ENCODE measurements at places on chromosomes 16 and 17.
A peak's percentile ranks its signal among the peaks of the same experiment; 100 is the strongest.

DNA sequence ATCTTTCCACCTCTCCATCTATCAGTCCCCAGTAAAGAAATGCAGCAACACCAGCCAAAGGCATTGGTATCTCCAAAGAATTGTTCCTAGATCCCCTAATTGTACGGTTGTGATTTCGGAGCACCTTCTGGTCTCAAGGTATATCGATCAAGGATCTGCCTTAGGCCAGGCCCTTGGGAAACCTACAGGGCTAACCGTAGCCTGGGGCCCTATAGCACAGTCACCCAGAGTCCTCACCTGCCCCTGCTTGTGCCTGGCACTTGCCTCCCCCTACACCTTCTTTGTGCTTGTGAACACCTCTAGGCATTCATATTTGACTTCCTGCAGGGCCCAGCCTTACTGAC lies 16.8 kb upstream of the AURKB start:
- no peak for DNase-seq

- no peak for DNase-seq
Observed at GRCh38 chr17:39611401-39612112, 3.8 kb upstream of the NEUROD2 start.

- DNase-seq, result no peak
Observed at GRCh38 chr16:1158456-1159324, 5.8 kb downstream of the CACNA1H start.

- DNase-seq, result peak; percentile 32
Observed at GRCh38 chr17:79781736-79782575, 4.0 kb downstream of the CBX2 start.

DNA sequence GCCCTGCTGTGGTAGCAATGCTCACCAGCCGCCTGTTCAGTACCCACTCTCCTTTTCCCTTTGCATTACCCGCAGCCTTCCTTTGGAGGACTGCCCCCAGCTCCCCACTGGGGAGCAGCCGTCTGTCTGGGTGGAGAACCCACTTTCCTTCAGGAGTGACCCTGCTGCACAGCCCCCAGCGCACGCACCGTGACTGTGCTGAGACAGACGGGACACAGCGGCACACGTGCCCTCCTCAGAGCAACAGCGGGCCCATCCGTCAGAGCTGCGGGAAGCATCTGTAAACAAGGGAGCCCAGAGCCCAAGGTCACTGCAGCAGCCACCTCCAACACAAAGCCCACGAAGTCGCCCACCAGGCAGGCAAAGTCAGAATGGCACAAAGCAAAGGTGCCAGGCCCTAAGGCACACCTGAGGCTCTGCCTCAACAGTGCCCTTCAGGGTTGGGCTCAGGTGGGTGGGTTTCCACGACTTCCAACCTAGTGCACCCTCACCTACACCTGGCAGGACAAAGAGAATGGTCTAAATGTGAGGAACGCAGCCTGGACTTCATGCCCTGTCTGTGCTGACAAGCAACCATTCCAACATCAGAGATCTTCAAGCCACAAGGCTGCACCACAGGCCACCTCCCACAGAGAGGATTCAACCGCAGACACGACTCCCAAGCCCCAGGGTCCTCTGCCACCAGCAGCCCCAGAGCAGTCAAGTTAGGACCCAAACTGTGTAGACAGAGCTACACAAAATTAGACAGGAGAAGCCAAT lies 9.9 kb downstream of the AXIN1 start:
- no peak for DNase-seq

DNA sequence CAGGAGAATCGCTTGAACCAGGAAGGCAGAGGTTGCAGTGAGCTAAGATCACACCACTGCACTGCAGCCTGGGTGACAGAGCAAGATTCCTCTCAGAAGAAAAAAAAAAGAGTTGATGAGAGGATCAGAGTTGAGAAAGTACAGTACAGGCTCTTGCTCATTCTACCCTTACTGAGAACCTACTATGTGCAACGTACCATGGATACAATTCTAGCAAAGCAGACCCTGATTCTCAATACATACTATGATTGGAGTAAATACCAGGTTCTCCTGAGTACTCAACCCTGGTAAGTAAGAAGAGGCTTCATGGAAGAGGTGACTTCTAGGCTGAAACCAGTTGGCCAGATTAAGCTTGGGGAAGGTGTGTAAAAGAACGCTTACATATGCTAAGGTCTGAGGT lies 1.2 kb downstream of the RFFL start:
- DNase-seq, result no peak

- DNase-seq, result no peak
Observed at GRCh38 chr17:60639019-60639330, 38.7 kb upstream of the BCAS3 start.

GRCh38 chr17:38572669-38573365 lies 32.9 kb downstream of the SRCIN1 start:
- DNase-seq, result no peak

- no peak for DNase-seq
Observed at GRCh38 chr17:43536236-43536992, 9.7 kb downstream of the ETV4 start.

GRCh38 chr17:48605409-48605919 lies 678 bp upstream of the HOXB6 start:
- DNase-seq, result no peak

DNA sequence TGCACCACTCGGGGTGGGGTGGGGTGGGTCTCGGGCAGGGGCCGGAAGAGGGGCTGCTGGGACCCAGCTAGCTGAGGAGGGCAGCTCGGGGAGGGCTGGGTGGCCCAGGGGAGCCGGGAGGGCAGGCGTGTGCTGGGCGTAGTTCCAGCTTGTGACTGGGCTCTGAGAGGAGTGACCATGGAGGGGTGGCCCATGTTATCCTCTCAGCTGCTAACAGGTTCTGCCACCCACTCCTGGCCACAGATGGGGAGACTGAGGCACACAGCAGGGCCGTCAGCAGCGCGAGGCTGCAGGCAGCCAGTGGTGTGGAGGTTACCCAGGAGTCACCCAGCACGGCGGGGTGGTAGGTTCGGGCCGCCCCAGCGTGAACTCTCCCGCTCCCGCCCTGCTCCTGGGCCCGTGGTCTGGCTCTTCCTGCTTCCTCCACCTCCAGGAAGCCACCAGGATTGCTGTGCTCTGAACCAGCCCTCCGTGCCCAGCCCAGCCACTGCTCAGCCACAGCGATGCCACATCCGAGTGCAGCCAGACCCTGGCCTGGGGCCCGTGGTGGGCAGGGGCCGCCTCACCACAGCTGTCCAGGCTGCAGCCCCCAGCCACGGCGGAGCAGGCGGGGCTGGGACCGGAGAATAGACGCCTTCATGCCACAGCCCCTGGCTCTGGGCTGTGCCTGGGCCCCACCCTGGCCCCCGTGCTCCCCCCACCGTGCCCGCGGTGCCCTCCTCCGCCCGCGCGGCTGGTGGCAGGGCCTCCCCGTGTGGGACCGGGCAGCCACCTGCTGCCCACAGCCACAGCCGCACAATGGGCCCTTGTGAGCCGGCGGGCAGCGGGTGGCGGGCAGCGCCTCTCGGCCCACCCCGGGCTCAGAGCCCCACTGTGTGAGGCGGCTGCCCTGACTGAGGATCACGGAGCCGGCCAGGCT lies 26.3 kb upstream of the SSTR5 start:
- DNase-seq, result no peak

DNA sequence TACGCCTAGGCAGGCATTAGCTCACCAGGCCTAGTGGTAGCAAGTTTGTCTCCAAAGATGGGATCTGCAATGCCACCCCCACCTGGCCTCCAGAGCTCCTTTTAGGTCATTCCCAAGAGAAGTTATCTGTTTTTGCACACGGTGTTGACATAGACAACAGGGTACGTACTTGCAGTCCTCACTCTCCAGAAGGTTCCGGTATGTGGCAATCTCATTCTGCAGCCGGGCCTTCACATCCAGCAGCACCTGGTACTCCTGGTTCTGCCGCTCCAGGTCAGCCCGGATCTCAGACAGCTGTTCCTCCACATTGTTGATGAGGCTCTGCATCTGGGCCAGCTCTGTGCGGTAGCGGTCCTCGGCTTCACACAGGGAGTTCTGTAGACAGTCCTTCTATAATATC lies 9.8 kb upstream of the KRT31 start:
- no peak for DNase-seq

DNA sequence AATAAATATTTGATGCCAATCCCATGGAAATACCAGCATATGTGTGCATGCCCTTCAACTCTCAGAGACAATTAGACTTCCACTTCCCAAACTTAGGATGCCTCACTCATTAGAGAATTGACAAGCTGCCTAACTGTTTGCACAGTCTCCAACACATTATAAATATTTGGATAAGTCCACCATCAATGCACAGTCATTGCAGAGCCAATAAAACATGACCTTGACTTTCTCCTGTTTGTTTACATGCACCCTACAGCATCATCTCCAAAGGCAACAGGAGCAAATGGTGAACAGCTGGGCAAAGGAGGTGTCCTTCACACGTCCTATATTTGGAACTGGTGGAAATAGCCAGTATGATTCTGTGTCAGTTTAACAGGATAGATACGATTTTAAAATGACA lies 804.4 kb upstream of the RBFOX1 start:
- DNase-seq, result no peak

DNA sequence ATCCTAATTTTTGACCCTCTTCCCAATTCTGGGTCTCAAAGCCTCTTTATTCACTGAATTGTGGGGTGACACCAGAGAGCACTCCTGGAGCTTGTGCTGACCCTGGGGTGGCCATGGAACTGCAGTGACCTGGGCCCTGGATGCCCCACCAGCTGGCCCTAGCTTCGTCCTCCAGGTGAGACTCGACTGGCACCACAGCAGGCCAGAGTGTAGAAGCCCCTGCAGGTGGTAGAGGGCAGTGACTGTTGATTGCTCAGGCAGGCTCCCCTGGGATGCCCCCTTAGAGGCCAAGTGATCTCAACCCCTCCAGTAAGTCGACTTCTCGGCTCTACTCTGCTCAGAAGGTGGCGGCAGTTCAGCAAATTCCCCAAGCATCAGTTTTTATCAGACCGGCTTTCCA lies 6.4 kb downstream of the FA2H start:
- DNase-seq, result no peak

GRCh38 chr16:253833-254232 lies 19.2 kb downstream of the FAM234A start:
- no peak for DNase-seq

DNA sequence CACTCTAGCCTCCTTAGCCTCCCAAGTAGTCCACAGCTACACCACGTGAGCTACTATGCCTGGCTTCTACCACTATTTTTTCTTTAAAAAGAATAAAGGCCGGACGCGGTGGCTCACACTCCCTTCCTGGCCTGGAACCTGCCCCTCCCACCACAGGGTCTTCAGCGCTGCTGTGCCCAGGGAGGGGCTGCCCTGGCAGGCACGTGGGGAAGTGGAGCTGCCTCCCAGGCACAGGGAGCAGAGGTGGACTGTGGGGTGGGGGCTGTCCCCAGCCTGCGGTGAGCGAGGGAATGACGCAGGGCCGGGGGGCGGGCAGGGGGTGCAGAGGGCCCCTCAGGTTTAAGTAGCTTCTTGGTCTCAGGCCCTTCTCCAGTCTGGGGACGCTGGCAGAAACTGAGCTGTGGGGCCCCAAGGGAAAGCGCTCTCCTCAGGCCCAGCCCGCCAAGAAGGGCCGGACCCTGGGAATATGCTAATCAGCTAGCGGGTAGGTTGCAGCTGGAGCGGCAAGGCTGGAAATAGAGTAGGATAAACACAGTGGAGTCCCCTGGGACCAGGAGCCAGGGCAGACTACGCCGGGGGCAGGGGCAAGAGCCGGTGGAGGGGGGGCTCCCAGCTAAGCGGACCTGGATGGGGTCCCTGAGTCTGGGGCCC lies 46.8 kb downstream of the TIMM22 start:
- DNase-seq, result peak; percentile 63

- no peak for DNase-seq
Observed at GRCh38 chr16:2803545-2804195, 5.4 kb downstream of the PRSS41 start.

- no peak for DNase-seq
Observed at GRCh38 chr17:4006165-4006589, 41.9 kb upstream of the ATP2A3 start.

- peak; percentile 5 for DNase-seq
Observed at GRCh38 chr16:47229053-47230050, 85.6 kb upstream of the NETO2 start.

DNA sequence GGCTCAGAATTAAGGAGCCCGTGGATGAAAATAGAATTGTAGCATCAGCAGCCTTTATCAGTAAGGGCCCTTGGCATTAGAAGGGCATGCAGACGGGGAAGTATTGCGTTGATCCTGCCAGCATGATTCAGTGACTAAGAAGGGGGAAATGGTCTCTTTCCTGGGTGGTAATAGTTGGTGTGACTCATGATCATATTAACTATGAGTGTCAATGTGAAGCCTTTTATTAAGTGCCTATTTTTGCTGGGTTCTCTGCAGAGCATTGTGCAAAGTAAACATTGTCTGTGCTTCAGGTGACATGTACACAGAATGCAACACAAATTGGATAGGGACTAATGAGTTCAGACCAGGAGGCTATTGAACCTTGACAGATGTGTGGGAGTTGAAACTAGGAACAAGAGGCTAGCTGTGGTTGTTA lies 24.5 kb downstream of the RCVRN start:
- DNase-seq, result peak; percentile 27

DNA sequence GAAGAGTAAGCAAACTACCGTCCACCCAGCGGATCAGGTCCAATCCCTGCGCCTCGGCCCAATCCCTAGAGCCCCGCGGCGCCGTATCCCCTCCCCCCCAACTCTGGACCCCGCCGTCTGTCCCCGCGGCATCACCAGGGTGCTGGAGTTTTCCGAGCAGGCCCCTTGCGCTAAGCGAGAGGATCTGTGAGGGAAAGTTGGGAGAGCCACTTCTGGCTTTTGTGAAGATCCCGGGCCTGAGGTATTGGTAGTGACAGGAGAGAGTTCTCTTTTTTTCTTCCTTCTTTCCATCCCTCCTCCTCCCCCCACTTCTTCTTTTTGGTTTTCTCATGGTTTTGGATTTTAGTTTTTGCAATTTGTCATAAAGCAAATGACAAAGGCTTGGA lies 3.5 kb upstream of the DLX4 start:
- DNase-seq, result no peak

DNA sequence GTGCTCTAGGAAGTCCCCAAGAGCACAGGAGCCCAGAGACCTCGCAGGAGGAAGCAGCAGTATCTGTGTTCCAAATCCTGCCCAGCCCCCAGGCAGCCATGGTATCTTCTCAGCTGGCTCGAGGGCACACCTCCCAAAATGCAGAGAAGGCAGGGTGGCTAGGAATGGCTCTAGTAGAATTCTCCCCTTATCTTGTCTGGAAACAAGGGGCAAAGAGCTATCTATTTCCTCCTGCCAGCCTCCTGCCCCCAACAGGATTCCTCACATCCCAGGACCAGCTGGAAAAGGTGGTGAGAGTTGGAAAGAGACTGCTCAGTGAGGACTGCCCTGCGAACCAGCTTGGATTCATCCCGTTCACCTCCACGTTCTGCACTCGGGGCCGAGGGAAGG lies 8.6 kb upstream of the TSPOAP1 start:
- peak; percentile 65 for DNase-seq

DNA sequence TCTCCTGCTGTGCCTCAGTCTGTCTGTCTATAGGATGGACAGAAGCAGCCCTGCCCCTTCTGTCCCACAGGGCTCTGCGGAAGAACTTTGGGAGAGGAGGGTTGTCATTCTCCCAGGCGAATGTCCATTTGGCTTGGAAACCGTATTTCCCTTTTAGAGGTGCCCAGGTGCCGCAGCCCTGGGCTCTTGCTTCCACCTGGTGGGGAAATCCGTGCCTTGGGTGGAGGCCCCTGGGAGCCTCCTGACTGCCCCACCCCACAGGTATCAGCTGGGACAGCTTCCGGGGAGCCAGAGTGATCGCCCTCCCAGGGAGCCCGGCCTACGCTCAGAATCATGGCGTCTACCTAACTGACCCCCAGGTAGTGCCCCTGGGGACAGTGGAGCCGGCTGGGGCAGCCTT lies 12.7 kb downstream of the FCSK start:
- no peak for DNase-seq
